GM04504 (cell line): ENCODE measurements at places on chromosomes 7 and 10.

DNA sequence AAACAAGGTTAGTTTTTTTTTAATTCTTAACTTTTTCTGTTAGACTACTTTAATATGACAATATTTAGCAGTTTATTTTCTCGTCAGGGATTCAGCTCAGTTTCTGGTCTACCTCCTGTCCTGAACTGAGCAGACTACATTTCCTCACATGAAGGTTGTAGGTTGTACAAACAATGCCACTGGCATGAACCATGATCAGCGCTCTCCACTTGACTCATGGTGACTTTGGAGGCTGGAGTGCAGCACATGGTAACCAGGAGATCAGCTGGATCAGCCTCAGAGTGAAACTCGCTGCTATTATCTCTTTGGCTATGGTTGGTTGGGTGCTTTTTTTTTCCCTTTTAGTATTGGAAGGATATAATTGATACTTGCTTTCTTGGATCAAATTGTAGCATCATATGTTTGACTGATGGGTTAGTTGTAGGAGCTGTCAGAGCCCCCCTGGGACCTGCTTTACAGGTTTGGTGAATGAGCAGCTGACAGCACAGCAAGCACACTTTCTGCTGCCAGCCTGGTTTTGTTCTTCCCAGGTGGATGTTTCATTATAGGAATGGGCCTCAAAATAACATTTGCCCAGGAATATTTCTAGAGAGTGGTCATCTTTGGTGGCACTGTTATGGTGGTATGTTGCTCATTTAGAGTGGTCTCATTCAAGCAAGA is 556.4 kb downstream of the AUTS2 start:
- DNase-seq: no peak

- peak; percentile 42 for DNase-seq
Measured at GRCh38 chr7:157136372-157136771, 2.4 kb upstream of the UBE3C start.

GRCh38 chr10:129940617-129941198 is 23.4 kb downstream of the EBF3 start:
- DNase-seq: no peak

DNA sequence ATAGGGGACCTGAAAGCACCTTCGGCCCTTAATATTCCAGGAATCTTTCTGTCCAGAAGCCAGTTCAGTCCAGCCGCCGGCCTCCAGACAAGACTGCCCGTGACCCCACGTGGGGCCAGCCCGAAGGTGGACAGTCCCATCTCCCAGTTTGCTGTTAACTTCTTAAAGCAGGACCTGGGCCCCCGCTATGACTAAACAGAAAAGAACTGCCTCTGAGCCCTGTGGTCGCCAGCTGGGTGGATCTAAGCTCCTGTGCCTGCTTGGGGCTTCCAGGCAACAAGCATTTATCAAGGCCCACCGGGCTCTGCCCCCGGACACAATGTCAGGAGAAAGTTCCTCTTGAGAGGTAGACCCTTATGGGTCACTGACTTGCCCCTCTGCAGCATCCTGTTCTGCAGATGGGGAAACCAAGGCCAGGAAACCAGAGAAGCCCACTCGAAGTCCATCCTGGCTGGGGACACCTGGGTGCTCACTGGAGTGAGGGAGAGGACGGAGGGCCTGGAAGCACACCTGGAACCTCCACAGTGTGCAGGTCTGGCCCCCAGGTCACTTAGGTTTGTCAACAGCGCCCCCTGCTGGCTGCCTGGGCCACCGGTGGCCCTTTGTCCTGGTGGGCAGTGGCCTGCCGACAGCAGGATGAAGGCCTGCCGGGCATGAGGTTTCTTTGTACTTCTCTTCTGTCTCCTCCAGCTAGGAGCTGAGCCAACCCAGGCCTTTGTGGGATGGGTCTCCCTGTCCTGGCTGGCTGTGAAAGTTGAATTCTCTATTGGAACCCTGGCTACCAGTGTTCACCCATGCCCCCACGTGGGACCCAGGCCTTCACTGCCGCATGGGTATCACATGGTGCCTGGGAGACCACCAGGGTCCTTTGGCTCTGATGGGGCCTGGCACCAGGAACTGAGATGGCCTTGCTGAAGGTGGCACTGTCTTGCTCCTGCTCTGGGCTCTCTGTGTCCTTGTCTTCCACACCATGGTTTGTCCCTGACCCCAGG is 128.0 kb downstream of the ZMIZ1 start:
- no peak for DNase-seq

DNA sequence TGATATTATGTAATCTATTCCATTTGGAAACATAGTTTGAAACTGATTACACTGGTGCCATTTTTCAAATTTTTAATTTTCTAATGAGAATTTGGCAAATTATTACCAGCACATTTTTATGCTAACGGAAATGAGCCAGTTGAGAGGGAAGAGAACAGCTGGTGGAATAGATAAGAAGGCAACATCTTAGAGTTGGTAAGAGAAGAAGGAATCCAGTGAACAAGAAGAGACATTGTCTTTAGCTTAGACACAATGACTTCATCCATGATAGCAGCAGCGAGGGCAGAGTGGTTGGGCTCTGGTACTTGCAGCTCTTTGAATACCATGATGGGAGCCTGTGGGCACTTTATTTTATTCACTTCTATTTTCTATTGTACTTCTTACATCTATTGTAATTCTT is 89.6 kb downstream of the CHRM2 start:
- DNase-seq: no peak

DNA sequence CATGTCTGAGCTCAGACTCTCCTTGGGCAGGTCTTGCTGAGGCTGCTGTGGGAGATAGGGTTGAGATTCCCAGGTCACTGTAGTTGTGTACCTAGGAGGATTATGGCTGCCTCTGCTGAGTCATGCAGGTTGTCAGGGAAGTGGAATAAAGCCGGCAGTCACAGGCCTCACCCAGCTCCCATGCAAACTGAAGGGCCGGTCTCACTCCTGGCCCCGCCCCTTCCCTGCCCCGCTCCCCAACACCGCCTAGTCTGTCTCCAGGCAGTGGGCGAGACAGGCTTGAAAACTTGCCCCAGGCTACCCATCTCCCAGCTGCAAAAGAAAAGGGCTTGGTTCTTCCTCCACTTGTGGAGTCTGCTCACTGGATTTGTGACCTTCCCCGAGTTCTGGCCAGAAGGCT is 41.6 kb upstream of the SDHAF3 start:
- no peak for DNase-seq
